D721Med (cell line): ENCODE measurements at places on chromosomes 7 and 10.

DNA sequence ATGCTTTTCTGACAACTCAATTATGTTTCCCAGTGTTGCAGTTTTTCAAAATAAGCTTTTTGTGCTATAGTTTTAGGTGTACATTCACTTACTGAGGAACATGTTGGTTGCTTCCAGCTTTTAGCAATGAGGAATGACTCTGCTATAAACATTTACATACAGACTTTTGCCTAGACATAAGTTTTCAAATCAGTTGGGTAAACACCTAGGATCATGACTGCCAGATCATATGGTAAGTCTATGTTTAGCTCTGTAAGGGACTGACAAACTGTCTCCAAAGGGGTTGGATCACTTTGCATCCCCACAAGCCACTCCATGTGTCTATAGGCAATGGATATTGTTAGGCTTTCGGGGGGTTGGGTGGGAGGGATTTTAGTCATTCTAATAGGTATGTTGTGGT is 10.8 kb upstream of the GRID2IP start:
- DNase-seq, result no peak

- DNase-seq, result no peak
These were observed 282.9 kb upstream of the LYZL1 start for GRCh38 chr10:29005988-29006387.

- DNase-seq, result no peak
These were observed 51.1 kb downstream of the JMJD1C start for GRCh38 chr10:63414481-63415260.

DNA sequence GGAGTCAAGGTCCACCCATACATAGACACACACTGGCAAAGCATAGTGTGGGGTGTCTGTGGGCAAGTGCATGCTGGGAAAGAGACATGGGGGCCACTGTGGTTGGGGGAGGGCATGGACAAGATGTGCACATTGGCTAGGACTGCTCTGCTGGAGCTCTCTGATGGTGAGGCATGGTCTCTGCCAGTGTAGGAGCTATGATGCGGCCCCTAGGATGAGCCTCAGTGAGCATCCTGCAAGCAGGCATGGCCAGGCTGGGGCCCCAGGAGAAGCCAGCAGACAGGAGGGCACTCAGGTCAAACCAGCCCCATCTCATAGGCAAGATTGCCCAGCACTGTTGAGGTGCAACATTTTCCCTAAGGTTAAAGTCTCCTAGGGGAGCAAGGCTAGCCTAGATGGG is 489.4 kb downstream of the DNAJB9 start:
- DNase-seq, result no peak

DNA sequence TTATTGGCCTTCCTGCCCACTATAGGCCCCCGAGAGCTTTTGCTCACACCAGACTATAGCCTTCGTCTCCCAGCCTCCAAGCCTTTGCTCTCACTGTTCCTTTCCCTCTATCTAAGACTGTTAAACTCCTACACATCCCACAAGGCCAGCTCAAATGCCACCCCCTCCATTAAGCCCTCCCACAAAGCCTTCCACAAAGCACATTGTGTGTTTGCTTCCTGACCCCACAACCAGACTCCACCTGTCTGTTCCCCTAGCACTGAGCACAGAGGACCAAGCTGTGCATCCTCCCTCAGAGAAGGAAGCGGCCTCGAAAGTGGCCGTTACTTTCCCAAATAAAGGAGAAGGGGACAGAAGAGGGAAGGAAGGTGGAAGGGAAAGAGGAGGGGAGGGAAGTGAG is 1.3 kb downstream of the LOXL4 start:
- no peak for DNase-seq

DNA sequence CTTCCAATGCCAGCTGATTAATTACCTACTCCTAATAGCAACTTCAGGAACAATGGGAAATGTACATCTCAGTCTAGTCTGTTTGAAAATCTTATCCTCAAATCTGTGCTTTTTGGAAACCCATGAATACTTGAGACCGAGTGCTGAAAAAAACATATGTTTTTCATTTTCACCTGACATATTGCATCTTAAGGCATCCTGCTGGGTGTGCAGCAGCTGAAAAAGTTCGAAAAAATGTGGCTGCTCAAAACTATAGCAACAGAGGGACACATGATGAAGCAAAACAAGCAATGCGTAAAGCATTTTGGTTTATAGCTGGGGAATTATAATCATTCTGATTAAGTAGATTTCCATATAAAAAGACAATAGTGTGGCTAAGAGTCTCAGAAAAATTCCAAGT is 218.0 kb downstream of the CREB5 start:
- DNase-seq, result no peak

DNA sequence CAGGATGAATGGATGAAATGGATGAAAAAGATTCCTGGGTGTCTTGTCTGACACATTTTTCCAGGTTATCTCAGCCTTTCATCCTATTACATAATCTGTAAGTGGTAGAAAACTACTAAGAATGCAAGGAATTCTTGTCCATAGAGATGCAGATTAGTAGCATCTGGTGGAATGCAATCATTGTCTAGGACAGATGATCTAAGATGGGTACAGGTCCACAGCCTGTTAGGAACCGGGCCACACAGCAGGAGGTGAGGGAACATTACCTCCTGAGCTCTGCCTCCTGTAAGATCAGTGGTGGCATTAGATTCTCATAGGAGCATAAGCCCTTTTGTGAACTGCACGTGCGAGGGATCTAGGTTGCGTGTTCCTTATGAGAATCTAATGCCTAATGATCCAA is 225.0 kb downstream of the CALN1 start:
- no peak for DNase-seq

DNA sequence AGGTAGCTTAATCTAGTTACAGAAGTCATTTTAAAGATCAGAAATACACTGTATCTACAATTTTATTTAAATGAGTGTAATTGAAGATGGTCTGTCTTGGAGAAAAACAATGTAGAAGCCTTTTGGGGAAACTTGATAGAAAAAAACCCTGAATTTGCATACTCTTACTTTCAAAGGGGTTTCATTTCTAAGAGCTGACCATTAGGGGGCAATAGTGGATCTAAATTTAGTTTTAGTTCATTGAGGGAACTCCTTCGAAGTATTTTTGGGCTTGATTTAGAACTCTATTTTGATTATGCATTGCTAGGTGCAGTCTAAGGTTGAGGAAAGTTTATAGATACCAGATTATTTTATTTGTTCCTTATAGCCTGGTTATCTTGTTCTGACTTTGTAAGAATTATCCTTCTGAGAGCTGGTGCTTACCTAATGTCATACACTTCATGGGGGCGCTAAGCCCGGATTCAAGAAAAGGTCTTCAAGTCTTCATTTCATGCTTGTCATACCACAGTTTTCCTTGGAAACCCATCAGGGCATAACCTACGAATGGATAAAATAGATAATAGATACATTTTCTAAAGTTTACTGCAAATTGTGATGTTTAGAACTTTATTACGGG is 69.1 kb upstream of the MXI1 start:
- no peak for DNase-seq

GRCh38 chr10:117621196-117621595 is 78.7 kb downstream of the EMX2 start:
- no peak for DNase-seq

GRCh38 chr10:100890141-100890672 is 22.6 kb upstream of the SLF2 start:
- DNase-seq, result no peak

GRCh38 chr10:118720685-118721538 is 33.9 kb downstream of the CACUL1 start:
- DNase-seq, result no peak

- no peak for DNase-seq
These were observed 11.6 kb downstream of the GOLGA7B start for GRCh38 chr10:97861097-97861750.

DNA sequence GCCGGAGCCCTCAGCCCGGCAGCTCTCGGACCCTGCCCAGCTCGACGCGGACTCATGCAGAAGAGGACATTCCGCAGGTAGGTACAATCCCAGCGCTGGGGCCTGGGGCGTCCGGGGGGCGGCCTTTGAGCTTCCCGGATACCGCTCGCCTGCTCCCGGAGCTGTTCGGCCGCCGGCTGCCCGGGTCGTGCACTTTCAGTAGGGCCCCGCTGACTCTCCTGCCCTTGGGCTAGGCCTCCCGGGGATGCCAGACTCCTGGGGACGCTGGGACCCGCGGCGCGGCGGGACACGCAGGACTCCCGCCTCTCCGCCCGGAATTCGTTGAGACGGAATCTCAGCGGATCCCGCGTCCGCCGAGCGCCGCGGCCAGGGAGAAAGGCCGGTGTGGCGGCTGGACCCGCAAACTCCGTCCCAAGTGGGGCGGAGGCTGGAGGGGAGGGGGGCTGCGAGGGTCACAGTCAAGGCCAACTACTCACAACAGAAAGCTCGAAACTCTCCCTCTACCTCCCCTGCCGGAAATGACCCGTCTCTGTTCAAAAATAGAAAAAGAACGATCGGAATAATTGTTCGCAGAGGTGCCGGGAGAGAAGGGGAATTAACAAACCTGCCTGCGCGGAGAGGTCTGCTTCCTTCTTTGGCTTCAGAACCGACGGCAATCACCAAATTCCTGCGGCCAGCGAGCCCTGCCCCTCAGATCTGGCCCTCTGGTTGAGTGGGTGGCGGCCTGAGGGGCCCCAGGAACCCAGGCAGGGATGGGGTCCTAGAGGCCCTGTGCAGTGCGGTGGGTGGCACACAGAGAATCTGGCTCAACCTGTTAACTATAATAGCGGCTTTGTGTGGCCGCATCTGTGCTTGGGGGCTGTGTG is 9.2 kb downstream of the TLX1 start:
- no peak for DNase-seq

- no peak for DNase-seq
These were observed 509.5 kb downstream of the PLXNA4 start for GRCh38 chr7:132066761-132067171.

- no peak for DNase-seq
These were observed 2.5 kb downstream of the TNRC18 start for GRCh38 chr7:5420881-5421713.

GRCh38 chr10:114044247-114045135 is 825 bp downstream of the ADRB1 start:
- DNase-seq, result no peak

- no peak for DNase-seq
These were observed 65.3 kb upstream of the CAMK2B start for GRCh38 chr7:44390701-44391100.

DNA sequence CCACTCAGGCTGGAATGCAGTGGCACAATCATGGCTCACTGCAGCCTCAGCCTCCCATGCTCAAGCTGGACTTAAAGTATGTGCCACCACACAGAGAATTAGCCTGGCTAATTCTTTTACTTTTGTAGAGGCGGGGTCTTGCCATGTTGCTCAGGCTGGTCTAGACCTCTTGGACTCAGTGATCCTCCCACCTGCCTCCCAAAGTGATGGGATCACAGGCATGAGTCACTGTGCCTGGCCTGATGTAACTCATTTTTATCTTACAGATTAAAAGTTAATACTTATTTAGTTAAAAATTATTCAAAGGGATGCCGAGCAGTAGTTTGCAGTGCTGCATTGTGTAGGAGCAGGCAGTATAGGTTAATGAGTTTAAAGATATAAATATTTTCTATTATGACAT is 12.6 kb upstream of the PLXDC2 start:
- no peak for DNase-seq

DNA sequence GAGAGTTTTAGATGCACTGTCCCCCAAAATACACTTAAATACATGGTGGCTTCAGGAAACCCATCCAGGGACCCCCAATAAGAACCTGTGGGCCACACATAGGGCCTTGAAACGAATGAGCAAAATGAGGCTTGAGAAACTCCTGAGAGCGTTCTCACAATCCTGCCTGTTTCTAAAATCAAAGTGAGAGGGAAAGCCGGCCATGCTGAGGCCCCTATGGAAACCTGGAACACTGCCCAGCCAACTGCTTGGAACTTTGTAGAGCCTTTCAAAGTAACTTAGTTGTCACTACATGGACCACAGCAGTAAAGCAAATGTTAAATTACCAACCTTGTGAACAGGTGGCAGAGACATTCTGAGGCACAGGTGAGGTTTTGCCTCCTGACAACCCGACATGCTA is 13.4 kb downstream of the SGMS1 start:
- no peak for DNase-seq
